ENCODE measurements at places on chromosomes 7 and 10.

DNA sequence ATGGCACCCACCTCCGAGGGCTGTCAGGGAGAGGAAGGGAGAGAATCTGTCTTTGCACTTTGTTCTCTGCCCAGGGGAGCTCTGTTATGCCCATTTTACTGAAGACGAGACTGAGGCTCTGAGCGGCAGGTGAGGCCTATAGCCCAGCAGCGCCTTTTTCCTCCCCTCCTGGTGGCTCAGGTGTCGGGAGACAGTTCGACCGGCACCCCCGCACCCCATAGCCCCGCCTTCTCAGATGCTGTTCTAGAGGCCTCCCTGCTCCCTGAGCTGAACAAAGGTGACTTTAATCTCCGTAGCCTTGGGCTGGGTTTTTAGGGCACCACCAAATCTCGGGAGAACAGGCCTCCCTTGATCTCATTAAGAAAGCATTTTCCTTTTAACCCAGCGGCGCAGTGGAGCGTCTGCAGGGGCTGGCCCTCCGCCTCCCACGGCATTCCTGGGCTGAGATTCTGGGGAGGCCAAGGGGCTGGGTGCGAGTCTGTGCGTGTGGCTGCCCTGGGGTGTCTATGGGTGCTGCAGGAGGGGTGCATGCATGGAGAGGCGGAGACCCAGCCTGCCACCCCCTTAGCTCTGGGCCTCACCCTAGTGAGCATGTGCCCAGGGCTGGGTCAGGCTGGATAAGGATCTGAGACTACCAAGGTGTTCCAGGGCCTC is 3.3 kb downstream of the LFNG start:
- no peak for DNase-seq

DNA sequence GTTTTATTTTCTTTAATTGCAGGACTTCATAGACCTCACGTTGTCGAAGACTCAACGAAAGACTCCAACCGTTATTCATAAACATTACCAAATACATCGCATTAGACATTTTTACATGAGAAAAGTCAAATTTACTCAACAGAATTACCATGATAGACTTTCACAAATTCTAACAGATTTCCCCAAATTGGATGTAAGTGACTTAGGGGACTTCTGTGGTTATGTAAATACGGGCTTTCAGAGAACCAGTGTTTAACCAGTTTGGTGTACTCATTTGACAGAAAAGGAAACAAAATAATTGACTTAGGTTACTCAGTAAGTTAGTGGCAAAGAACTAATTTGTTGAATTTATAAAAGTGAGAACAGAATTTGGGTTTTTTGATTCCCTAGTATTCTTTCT is 4.2 kb downstream of the GTPBP4 start:
- DNase-seq = no peak

- no peak for DNase-seq
Measured at GRCh38 chr10:112278871-112279270, 4.3 kb upstream of the TECTB start.

DNA sequence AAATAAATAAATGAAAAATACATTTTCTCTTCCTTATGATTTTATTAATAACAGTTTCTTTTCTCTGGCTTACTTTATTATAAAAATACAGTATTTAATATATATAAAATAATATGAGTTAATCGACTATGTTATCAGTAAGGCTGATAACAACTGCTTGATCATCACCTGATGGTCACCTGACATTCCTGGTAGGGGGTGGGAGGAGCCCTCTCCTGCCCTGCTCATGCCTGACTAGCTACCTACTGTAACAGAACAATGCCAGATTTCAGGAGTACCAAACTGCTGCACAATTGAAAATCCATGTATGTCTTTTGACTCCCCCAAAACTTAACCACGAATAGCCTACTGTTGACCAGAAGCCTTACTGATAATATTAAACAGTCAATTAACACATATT is 1.3 kb upstream of the APBB1IP start:
- no peak for DNase-seq

DNA sequence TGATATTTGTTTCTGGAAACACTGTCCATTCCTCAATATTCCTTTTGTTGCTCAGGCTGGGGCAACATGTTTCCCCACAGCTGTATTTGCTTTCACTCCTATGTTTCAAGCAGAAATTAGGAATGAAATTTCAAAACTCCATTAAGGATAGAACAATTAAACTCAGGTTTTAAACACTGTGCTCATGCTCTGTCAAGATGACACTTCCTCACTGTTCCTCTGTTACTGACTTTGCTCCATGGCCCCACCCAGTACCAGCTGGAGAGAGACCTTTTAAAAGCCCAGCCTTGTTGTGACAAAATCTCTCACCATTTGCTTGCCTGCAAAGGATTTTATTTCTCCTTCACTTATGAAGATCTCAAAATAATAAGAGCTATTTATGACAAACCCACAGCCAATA is 197.4 kb downstream of the ELMO1 start:
- no peak for DNase-seq

DNA sequence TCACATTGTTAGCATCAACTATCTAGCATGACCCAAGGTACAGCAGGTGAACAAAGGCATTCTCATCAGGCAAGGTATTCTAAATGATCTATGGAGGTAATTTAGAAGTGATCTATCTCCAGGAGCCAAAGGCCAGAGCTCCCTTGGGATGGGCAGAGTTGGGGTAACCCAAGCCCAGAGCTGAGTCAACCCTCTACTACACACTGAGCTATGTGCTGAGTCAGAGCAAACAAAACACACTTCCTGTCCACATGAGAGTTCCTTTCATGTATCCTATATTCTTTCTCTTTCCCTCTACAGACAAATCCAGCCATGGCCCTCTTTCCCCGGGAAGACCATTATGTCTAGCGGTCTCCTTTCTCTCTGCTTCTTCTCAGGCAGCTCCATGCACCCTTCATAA is 68.2 kb upstream of the AGK start:
- DNase-seq = no peak

GRCh38 chr10:18230794-18231193 is 90.6 kb downstream of the CACNB2 start:
- DNase-seq = no peak

- DNase-seq = no peak
Measured at GRCh38 chr10:52637592-52637991, 135.0 kb downstream of the MBL2 start.

DNA sequence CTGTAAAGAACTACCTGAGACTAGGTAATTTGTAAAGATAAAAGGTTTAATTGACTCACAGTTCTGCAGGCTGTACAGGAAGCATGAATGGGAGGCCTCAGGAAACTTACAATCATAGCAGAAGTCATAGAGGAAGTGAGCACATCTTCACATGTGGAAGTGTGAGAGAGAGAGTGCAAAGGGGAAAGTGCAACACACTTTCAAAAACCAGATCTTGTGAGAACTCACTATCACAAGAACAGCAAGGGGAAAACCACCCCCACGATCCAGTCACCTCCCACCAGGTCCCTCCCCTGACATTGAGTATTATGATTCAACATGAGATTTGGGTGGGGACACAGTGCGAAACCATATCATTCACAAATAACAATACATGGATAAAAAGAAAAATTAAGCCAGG is 24.5 kb downstream of the AVL9 start:
- DNase-seq = no peak

GRCh38 chr10:31381766-31382316 is 62.8 kb downstream of the ZEB1 start:
- no peak for DNase-seq

GRCh38 chr7:122369756-122370155 is 65.2 kb upstream of the FEZF1 start:
- DNase-seq = no peak

DNA sequence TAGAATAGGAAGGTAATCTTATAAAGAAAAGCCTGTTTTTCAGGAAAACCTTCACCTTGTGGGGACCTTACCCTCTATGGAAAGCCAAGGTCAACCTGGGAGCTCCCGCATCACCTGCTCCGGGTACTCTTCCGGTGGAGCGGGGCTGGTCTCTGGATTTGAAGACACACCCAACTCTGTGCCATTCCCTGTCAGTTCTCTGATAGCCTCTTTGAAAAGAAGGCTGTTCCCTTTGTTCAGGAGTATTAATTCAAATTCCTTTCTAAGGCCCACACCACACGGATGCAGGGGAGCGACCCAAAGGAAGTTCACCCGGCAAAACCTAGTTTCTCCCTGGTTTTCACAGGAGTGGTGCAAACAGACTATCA is 10.7 kb downstream of the CTBP2 start:
- DNase-seq = no peak

DNA sequence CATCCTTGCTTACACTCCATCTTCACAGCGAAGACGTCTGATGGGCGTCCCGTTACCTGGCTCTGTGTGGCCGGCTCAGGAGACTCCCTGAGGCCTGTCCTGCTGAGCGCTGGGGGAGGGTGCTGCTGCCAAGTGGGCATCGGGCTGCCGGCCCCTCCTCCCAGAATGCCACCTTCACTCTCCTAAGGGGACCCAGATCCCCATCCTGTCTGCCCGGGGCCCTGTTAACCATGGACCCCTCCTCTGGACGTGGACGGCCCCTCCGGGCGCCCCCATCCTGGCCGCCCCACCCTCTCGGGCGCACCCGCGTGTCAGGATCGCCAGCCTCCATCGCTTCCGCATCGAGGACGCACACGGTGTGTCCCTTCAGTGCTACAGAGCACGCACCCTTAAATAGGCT is 7.3 kb upstream of the FOXL3 start:
- DNase-seq = no peak

- no peak for DNase-seq
Measured at GRCh38 chr7:158256091-158256816, 331.4 kb downstream of the PTPRN2 start.

GRCh38 chr10:122052701-122053100 is 63.7 kb downstream of the TACC2 start:
- DNase-seq = no peak

GRCh38 chr10:130360826-130361311 is 224.7 kb downstream of the GLRX3 start:
- no peak for DNase-seq

GRCh38 chr10:33155720-33156638 is 178.5 kb downstream of the NRP1 start:
- DNase-seq = no peak

- DNase-seq = no peak
Measured at GRCh38 chr10:72097448-72098300, 9.3 kb upstream of the SPOCK2 start.

DNA sequence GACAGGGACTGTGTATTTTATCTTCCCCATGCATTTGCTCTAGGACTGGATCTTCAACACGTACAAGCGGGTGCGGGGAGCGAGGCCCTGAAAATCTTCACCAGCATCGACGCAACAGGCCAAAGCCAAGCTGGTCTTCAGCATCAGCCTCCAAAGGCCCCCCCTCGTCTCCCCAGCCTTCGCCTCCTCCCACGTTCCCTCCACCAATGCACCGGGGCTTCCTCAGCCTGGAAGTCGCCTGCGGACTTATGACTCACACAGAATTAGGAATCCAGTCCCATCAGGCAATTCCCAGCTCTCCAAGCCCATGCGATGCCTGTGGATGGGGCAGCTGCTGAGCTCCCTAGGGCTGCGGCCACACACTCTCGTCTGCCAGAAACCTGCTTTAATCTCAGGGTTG is 36.3 kb upstream of the RNF32 start:
- DNase-seq = no peak

DNA sequence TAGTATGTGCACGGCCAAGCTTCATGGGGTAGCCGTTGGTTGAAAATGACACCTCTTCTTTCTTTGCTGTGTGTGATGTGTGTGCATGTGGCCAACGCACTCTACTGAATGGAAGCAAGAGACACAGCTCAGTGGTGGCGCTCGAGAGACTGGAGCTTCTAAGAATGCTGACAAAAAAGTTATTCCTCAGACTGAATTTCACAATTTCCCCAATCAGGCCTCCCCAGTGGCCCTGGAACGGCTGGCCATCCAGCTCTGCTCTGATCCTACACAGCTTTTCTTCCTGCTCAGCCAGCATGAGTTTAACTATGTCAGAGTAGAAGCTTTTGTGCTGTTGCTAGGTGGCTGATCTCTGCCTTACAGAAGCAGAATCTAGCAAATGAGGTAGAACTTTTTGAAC is 186.7 kb upstream of the PLXDC2 start:
- DNase-seq = no peak

- no peak for DNase-seq
Measured at GRCh38 chr10:59965899-59966650, 59.7 kb upstream of the CCDC6 start.

- no peak for DNase-seq
Measured at GRCh38 chr7:33334349-33334748, 205.0 kb downstream of the BBS9 start.

DNA sequence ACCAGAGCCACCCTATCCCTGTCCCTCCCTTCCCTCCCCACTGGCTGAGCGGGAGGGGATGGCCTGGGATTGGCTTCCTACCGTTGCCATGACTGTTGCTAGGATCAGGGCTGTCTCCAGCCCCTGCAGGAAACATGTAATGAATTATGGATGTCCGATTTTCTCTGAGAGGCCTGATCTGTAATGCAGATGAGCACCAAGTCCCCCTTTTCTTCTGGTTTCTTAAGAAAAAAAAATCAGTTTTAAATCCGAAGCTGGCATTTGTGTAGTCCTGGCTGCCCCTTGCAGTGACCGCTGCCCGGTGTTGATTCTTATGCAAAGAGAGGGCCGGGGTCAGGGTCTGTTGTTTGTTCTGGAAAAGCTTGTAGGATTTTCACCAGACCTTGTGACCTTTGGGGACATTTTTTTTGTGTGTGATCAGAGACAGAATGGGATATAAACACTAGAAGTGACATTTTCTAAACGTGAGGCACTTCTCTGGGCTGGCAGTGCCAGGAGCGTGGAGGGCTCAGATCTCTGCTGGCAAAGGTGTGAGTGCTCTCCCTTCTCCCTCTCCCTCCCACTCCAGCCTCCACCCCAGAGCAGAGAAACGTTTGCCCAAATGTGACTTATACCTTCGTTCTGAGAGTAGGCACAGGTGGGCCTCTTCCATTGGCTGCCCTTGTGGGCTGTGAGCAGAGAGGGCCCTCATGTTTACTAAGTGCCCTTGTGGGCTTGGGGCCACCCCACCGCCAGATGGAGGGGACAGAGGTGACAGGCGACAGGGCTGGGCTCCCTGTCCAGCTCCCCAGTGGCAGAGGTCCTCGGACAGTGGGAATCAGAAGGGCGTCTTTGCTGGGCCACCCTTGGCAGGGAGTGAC is 127.5 kb downstream of the DNAJB6 start:
- DNase-seq = no peak

DNA sequence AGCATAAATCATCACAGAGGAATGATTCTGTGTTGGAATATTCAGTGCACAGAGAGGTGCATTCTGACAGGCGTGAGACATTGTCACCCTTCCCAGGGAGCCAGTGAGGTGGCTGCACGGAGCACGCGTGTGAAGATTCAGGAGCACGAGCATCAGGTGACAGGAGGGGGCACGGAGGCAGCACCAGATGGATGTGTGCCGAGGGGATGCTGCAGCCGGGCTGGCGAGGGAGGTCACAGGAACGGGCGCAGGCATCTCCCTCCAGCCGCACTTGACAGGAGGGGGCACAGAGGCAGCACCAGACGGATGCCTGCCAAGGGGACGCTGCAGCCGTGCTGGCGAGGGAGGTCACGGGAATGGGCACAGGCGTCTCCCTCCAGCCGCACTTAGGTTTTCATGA is 66.5 kb downstream of the DIP2C start:
- DNase-seq = no peak

GRCh38 chr7:553636-554111 is 34.0 kb upstream of the PDGFA start:
- DNase-seq = no peak

GRCh38 chr10:83274088-83274487 is 865.2 kb upstream of the GHITM start:
- no peak for DNase-seq
